ENCODE measurements at places on chromosomes 12 and 14.

GRCh38 chr12:81468206-81468605 is 290.9 kb downstream of the PPFIA2 start:
- DNase-seq, result no peak
- no peaks in the 10 kb centered on the region for H3K4me1 ChIP-seq
- H3K27me3 ChIP-seq, result no peaks in the 10 kb centered on the region
- H3K36me3 ChIP-seq, result no peaks in the 10 kb centered on the region

DNA sequence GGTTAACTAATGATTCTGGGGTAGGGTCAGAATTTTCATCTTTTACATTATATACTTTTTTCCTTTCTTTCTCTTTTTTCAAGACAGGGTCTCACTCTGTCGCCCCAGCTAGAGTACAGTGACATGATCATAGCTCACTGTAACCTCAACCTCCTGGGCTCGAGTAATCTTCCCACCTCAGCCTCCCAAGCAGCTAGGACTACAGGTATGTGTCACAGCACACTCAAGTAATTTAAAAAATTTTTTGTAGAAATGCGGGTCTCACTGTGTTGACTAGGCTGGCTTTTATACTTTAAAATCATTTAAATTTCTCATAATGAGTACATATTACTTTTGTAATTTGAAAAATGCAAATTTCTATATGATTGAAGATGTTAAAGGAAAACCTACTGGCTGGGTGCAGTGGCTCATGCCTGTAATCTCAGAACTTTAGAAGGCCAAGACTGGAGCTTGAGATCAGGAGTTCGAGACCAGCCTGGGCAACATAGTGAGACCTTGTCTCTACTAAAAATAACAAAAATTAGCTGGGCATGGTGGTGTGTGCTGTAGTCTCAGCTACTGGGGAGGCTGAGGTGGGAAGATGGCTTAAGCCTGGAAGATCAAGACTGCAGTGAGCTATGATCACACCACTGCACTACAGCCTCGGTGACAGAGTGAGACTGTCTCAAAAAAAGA is 25.7 kb downstream of the R3HDM2 start:
- DNase-seq, result no peak
- H3K4me3 ChIP-seq, result no peak overlapping the region
- H3K27me3 ChIP-seq, result no peaks in the 10 kb centered on the region
- H3K4me1 ChIP-seq, result no peaks in the 10 kb centered on the region
- no peaks in the 10 kb centered on the region for H3K36me3 ChIP-seq

GRCh38 chr14:90758959-90759358 is 57.3 kb downstream of the TTC7B start:
- H3K4me1 ChIP-seq, result peaks cover 16% of the 10 kb centered on the region
- no peaks in the 10 kb centered on the region for H3K36me3 ChIP-seq
- H3K4me3 ChIP-seq, result peak overlapping the region; percentile 39
- DNase-seq, result peak; percentile 76
- H3K27ac ChIP-seq, result peak overlapping the region; percentile 91

- H3K27ac ChIP-seq, result no peak overlapping the region
- H3K4me1 ChIP-seq, result no peaks in the 10 kb centered on the region
- no peaks in the 10 kb centered on the region for H3K27me3 ChIP-seq
These were observed 177.9 kb downstream of the PPM1H start for GRCh38 chr12:62757048-62757447.

DNA sequence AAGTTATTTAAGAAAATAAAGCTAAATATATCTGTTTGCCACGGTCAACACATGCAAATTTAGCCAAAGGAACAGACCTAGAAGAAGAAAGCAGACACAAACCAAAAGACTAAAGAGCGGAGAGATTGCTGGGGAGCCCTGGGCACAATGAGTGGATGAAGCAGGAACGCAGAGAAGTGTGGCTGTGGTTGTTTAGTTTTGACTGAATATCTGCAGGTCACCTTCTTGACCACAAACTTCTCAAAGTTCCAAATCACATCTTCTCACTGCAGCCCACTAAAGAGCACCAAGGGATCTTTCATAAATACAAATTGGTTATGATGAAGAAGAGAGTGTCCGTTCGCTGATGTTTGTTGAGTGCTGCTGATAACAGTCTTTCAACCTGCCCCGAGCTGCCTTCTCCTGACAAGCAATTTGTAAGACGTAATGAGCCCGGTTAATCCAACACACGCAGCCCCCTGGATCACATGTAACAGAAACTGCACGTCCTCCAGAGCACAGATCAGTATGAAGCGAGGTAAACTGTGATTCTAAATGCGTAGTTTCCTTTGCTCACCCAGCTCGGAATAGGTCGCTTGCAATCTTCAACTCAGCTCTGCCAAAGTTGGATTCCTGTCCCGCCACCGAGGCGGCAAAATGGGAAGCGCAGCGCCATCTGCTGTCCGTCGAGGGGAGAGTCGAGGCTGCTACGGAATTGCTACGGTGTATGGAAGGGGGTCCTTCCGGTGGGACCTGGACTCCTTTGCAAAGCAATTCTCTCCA is 120.8 kb downstream of the GXYLT1 start:
- no peaks in the 10 kb centered on the region for H3K36me3 ChIP-seq
- no peak overlapping the region for H3K27ac ChIP-seq
- peaks cover 7% of the 10 kb centered on the region for H3K4me1 ChIP-seq

DNA sequence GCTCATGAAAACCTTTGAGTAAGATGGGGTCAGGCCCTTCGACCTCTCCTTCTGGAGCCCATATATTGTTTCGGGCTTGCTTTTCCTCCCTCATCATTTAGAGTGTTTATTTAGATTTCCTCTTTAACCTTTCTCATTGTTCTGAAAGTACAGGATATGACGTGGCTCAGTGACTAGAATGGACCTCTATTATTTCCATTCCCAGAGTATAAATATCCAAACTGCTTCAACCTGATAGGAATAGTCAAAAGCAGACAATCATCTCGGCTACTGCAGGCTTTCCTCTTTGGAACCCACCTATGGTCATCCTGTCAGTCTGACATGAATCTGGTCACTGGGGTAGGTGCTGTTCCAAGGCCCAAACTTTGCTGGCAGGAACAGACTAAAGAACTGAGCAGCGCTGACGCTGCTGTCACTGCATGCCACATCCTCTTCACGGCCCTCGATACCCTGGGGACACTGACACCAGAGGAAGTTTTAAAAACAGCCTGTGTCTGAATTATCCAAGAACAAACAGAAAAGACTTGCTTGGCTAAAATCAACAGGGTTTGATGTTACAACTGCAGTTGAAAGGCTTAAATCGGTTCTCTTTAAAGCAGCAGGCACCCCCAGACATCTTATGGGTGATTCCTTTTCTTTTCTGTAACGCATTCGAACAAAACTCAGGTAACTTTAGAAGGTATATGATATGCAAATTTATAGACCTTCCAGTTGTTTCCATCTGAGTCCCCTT is 5.0 kb upstream of the DDX47 start:
- H3K27me3 ChIP-seq, result no peaks in the 10 kb centered on the region
- no peak overlapping the region for H3K4me3 ChIP-seq
- H3K27ac ChIP-seq, result peak overlapping the region; percentile 70
- peaks cover 27% of the 10 kb centered on the region for H3K4me1 ChIP-seq
- H3K36me3 ChIP-seq, result no peaks in the 10 kb centered on the region
- no peak for DNase-seq

DNA sequence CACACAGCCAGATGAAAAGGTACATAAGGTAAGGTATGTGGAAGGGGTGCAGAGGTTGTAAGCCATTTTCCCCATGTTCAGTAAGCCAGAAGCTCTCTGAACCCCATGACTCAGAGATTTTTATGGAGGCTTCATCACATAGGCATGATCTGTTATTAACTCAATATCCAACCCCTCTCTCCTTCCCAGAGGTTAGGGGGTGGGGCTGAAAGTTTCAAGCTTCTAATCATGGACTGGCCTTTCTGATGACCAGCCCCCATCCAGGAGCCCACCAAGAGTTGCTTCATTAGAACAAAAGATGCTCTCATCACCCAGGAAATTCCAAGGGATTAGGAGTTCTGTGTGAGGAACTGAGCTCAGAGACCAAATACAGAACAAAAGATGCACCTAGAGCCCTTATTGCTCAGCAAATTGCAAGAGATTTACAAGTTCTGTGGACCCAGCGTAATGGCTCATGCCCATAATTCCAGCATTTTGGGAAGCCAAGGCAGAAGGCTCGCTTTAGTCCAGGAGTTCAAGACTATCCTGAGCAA is 103.2 kb upstream of the DAAM1 start:
- no peaks in the 10 kb centered on the region for H3K4me1 ChIP-seq
- no peaks in the 10 kb centered on the region for H3K27me3 ChIP-seq
- no peak overlapping the region for H3K27ac ChIP-seq
- no peaks in the 10 kb centered on the region for H3K36me3 ChIP-seq
- no peak overlapping the region for H3K4me3 ChIP-seq

DNA sequence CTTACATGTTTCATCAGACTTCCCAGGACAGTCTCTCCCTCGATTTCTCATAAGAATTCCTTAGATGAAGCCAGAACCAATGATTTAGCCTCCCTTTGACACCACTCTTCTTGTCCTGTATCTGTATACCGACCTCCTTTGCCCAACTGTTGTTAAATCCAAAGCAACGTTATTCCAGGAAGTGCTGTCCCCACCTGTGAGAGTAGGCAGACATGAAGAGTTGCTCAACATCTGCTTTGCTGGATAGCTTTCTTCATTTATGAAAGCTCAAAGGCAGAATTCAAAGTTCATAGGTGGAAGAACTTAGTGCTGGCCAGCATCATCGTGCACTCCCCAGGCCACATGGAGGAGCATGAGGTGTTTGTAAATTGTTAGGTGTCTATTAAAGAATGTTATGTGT is 55.6 kb downstream of the GTF2A1 start:
- peaks cover 17% of the 10 kb centered on the region for H3K4me1 ChIP-seq
- H3K4me3 ChIP-seq, result no peak overlapping the region
- H3K27me3 ChIP-seq, result no peaks in the 10 kb centered on the region
- no peak for DNase-seq

DNA sequence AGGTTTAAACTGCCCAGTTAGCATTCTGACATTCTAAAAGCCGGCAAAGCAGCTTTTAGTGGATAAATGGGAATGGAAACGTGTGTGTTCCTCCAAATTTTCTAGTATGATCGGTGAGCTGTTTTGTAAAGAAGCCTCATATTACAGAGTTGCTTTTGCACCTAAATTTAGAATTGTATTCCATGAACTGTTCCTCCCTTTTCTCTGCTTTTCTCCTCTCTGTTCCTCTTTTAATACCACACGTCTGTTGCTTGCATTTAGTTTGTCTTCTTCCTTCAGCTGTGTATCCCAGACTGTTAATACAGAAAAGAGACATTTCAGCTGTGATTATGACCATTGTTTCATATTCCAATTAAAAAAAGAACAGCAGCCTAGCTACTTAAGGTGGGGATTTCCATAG is 10.7 kb downstream of the DYRK2 start:
- no peaks in the 10 kb centered on the region for H3K4me1 ChIP-seq
- H3K4me3 ChIP-seq, result no peak overlapping the region
- DNase-seq, result no peak
- H3K36me3 ChIP-seq, result peaks cover 16% of the 10 kb centered on the region
- no peak overlapping the region for H3K27ac ChIP-seq

Data from upper lobe of left lung (tissue), 6 donors.